ENCODE measurements at places on chromosomes 11 and 22.

DNA sequence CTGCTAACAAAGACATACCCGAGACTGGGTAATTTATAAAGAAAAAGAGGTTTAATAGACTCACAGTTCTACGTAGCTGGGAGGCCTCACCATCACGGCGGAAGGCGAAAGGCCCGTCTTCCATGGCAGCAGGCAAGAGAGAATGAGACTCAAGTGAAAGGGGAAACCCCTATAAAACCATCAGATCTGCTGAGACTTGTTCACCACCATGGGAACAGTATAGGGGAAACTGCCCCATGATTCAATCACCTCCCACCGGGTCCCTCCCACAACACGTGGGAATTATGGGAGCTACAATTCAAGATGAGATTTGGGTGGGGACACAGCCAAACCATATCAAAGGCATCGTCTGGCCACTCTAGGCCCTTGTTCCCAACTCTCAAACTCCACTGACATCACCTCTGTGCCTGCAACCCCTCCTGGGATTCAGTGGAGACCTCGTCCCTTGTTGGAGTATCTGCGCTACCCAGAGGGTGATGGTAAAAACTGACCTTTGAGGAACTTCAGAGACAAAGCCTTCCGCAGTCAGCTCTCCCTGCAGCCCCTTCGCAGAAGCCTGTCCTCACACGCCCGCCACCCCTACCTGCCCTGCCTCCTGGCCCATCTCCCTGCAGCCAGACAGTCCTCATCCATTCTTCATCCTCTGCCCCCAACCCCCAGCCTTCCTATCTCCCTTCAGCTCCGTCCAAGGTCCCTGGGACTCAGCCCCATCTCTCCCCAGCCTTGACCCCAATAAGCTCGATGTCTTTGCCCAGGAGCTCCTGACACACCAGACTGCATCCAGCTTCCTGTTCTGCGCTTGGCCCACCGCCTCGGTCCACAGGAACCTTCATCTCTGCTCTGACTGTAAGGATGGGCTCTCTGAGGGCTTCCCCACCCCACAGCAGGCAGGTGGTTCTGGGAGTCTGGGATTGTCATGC lies 15.8 kb downstream of the CCND1 start:
- DNase-seq, result no peak

DNA sequence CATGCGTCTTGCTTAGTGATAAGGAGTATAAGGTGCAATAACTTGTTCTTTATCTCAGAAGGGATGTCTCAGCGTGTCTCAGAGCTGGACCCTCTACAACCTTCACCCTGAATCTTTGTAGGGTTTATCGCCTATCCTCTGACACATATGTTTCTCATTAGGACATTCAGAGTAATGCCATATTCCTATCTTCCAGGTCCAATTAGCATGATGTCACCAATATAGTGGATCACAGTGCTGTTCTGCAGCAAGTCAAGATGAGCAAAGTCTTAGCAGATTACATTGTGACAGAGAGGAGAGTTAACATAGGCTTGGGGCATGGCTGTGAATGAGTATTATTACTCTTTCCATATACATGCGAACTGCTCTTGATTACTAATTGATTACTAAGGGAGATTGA lies 110.3 kb upstream of the CLPB start:
- no peak for DNase-seq

GRCh38 chr11:130772266-130773227 lies 143.7 kb downstream of the SNX19 start:
- no peak for DNase-seq

GRCh38 chr11:68215087-68215445 lies 2.0 kb upstream of the KMT5B start:
- DNase-seq, result no peak

DNA sequence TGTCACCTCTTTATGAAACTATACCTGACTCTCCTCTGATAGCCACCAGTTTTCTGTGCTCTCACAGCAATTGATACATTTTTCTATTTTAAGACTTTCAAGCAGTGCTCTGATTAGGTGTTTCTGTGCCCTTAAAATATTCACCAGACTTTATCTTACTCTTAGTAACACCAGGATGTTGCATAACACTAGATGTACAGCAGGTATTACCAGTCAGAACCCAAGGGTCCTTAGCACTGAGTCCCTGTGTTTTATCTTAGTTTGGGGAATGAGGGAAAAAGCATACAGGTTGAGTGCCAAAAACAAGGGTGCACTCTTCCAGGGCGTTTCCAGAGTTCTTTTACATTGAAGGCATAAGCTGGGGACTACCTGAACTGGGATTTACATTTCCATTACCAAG lies 51.4 kb downstream of the COPB1 start:
- no peak for DNase-seq

Measured in OCI-LY7 (cell line).